Caki2 (cell line): ENCODE measurements at places on chromosomes 3 and 15. TPM values are rescaled to one million over a fixed set of nuclear protein-coding genes. Genes with fewer than 3 reads are reported as not detected.

Gene PP2D1
- not detected in 2 replicates for total RNA-seq

Gene ECE2
- not detected in 2 replicates for total RNA-seq

GRCh38 chr3:3038201-3038991, 71.8 kb downstream of the IL5RA start:
- no peak for DNase-seq

GRCh38 chr3:160602259-160602658, 36.9 kb upstream of the KPNA4 start:
- DNase-seq = no peak

Gene IL5RA
- total RNA-seq = not detected in 2 replicates

Gene GJD2
- total RNA-seq = not detected in 2 replicates

Gene CLEC3B
- not detected in 2 replicates for total RNA-seq

DNA sequence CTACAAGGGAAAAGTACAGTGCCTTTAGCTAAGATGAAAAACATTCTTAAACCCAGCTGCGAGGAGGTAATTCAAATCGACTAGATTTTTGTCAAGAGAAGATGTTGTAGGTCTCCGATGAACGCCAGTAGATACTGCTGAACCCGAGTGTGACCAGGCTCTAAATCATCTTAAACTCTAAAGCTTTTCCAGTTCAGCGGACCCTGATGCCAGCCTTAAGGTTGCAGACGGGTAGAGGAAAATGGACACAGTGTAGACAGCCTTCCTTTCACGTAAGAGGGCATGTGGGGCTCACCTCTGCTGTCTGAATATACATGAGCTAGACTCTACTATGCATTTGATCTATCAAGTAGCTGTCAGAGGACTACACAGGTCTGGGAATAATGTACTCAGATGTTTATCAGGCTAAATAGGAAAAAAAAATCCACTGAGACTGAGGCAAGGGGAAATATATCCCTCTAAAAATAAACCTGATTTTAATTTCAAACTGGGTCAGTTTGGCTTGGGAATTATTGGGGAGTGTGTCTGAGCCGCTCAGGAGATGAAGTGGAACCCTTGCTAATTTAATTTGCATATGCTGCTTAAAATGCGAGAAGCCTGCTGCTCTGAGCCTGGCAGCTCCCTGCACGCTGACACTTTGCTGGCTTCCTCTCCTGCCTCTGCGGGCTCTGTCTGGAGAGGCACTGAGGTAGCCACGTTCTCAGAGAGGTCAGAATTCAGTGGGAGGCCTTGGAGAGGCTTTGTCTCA, 151.9 kb downstream of the CADPS start:
- no peak for DNase-seq

Gene CIB2
- 0.30 and 2.6 TPM in 2 replicates for total RNA-seq

DNA sequence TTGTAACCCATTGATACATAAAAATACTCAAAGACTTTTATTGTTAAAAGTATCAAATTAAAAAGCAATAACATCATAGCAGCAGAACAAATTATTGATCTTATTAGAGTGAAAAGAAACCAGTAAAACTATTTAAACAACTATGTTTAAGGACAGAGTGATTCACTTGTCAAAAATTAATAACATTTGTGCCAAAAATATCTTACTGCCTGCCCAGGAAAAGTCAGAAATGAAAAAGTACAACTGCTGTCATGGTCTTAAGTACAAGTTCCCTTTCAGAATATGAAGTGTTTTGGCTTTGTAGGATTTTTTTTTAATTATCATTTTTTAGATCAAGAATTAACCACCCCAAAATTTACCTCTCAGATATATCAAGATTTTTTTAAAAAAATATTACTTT, 3.4 kb downstream of the IFT57 start:
- no peak for DNase-seq

GRCh38 chr15:63492541-63493077, 11.8 kb upstream of the USP3 start:
- no peak for DNase-seq

- no peak for DNase-seq
Measured at GRCh38 chr3:192864941-192865340, 52.7 kb downstream of the MB21D2 start.

Gene ASB14
- total RNA-seq = not detected in 2 replicates

Gene ESYT3
- 0.07 TPM in 1 of 2 replicates, not detected in the other for total RNA-seq

GRCh38 chr15:39919748-39920509, at the start of gene GPR176:
GPR176 (minus strand) TSS chr15:39920266; CDS start chr15:39920026, 240 bp downstream.
- DNase-seq = peak; percentile 85

- DNase-seq = no peak
Measured at GRCh38 chr3:185149591-185149990, 3.3 kb downstream of the C3orf70 start.

Gene ZNF80
- total RNA-seq = not detected in 2 replicates

GRCh38 chr15:52527911-52528563, 643 bp downstream of the MYO5A start:
- no peak for DNase-seq

Gene AMT
- not detected in 2 replicates for total RNA-seq

Gene DYNLT2B
- total RNA-seq = 5.6 and 28.4 TPM in 2 replicates

DNA sequence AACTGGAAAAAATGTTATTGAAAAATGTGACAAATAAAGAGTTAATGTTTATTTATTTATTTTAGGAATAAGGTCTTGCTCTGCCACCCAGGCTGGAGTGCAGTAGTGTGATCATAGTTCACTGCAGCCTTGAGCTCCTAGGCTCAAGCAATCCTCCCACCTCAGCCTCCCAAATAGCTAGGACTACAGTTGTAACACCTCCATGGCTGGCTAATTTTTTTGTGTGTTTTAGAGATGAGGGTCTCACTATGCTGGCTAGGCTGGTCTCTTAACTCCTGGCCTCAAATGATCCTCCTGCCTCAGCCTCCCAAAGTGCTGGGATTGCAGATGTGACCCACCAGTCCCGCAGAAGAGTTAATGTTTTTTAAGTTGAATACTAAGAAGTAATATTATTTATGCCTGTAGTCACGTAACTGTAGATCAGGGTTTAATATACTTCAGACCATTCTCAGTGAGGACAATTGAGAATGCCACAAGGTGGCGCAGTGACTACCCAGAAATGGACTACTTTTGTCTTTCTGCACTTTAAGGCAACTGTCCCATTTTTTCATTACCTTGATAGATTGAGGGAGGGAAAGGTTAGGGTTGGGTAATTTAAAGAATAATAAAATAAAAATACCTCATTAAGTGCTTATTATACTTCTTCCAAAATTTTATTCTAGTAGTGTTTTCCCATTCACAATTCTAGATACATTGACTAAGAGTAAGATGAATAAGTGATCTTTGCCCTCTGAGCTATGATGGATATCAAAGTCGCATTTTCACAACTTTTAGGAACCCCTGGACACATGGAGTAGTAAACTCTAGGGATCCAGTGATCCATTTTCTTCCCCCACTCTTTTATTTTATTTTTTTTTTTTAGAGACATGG, 6.0 kb downstream of the MUC13 start:
- peak; percentile 21 for DNase-seq

Gene SAXO2
- not detected in 2 replicates for total RNA-seq

- no peak for DNase-seq
Measured at GRCh38 chr3:179971280-179971679, 65.5 kb downstream of the PEX5L start.
